ENCODE measurements at places on chromosomes 2 and 18.
A peak's percentile ranks its signal among the peaks of the same experiment; 100 is the strongest.

DNA sequence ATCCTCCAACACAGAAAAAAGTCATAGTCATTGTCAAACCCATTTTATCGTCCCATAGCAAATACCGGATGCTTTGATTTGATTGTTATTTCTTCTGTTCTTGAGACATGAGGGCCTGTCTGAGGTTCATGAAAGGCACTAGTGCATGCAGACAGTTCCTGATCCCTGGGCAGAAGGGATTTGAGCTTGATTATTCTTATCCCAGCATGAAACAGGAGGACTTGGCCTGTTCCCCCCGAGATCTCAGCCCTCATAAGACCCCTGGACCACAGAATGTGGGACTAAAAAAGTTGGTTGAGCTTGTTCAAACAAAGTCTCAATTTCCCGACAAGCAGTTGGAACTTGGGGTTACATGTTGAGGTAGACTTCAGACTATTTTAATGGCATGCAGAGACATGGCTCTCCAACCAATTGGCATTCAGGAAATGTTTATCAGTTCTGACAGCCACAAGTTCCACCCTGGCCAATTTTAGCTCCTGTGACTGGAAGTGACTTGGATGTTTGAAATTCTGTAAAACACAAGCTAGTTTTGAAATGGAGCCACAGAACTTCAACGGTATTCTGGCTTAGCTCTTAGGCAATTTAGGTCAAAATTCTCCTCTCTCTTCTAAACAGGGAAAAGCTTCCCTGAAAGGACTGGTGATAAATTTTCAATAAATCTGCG is 366.9 kb upstream of the SLC14A2 start:
- no peak for DNase-seq
- H3K4me1 ChIP-seq, result peaks cover 10% of the 10 kb centered on the region
- H3K36me3 ChIP-seq, result no peaks in the 10 kb centered on the region
- H3K27me3 ChIP-seq, result no peaks in the 10 kb centered on the region
- peak overlapping the region; percentile 35 for H3K27ac ChIP-seq

- H3K36me3 ChIP-seq, result peaks cover 7% of the 10 kb centered on the region
- DNase-seq, result no peak
- no peaks in the 10 kb centered on the region for H3K27me3 ChIP-seq
- no peak overlapping the region for H3K4me3 ChIP-seq
Measured at GRCh38 chr2:55017880-55018279, 32.4 kb downstream of the RTN4 start.

DNA sequence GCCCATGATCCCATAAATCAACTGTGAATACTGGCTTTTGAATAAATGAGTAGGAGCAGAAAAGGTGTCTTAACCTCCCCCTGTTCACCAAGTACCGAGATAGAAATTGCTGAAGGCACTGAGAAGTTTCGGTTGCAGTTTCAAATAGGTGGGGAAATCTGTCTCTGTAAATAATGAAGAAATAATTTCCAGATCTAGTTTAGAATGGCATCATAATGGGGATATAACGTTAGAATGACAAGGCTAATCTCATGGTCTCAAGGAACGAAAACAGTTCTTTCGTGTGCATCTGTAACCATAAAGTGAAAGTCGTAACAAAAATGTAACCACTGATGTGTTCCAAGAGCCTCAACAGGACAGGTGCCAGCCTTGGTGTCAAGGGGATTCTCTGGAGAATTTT is 49.9 kb upstream of the TMEM18 start:
- no peaks in the 10 kb centered on the region for H3K4me1 ChIP-seq
- H3K27ac ChIP-seq, result no peak overlapping the region
- DNase-seq, result no peak
- peaks cover 9% of the 10 kb centered on the region for H3K27me3 ChIP-seq
- no peak overlapping the region for H3K4me3 ChIP-seq

DNA sequence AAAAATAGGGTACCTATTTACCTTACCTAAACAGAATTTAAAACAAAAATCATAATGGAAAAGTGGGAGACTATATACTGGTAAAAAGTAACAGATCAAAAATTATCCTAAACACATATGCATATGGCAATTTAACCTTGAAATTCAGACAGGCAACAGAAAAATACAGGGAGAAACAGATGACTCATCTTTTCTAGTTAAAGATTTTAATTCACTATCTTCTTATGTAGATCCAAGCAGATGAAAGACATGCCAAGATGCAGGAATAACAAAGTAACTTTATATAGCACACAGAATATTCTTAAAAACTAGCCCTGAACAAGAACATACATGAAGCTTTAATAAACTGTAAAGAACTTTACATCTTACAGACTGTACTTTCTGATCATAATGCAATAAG is 30.9 kb downstream of the PRPF40A start:
- H3K36me3 ChIP-seq, result no peaks in the 10 kb centered on the region
- H3K27ac ChIP-seq, result no peak overlapping the region
- H3K27me3 ChIP-seq, result no peaks in the 10 kb centered on the region
- H3K4me3 ChIP-seq, result no peak overlapping the region
- no peaks in the 10 kb centered on the region for H3K4me1 ChIP-seq

DNA sequence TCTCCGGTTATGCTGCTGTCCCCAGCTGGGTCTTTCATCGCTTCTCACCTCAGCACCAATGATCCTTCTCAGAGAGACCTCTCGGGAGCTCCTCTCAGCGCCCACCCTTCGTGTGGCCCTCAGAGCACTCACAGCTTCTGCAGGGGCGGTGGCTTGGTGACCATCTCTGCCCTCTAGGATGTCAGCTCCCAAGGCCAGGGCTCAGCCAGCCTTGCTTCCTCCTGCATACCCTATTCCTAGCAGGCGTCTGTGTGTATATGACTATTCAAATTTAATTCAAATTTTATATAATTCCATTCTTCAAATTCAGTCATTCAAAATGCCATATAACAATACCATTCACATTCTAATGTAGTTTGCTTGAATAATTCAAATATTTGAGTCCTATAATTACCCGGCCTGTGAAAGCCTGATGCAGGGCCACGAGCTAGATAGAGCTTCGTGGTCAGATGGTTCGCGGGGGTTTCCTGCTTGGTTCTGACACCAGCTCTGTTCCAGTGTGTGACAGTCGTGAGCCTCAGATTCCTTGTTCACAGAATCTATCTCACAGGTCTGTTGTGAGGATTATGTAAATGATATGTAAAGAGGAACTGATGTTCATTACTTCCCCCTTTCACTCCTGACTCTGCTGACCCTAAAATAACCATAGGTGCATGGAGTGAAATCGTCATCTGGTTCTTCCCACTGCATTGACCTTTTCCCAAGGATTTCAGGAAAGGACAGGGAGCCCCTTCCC is 94.0 kb upstream of the CNGA3 start:
- no peaks in the 10 kb centered on the region for H3K27me3 ChIP-seq
- no peaks in the 10 kb centered on the region for H3K4me1 ChIP-seq
- no peak overlapping the region for H3K4me3 ChIP-seq
- H3K27ac ChIP-seq, result no peak overlapping the region
- DNase-seq, result no peak

DNA sequence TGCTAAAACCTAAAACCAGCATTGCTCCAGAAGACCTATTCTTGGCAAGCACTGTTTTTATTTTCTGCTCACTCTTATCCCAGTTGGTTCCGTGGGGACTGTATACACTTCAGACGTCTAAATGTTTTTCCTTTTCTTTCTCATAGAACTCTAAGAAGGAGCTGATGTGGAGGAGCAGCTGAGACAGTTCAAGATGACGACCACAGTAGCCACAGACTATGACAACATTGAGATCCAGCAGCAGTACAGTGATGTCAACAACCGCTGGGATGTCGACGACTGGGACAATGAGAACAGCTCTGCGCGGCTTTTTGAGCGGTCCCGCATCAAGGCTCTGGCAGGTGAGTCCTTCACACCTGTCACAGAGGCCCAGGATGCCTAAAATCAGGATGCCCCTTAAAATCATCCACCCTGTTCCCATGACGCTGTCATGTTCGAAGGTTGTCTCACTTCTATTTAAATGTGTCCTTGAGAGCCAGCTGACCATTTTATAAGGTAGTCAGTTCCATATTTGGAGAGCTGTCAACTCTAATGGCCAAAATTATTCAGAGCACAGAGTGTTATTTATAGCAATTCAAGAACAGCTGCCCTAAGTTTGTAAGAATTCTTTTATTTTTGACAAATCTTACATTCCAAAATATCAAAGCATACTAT is 70.2 kb downstream of the SPTBN1 start:
- no peaks in the 10 kb centered on the region for H3K36me3 ChIP-seq
- H3K27ac ChIP-seq, result peak overlapping the region; percentile 4
- H3K4me1 ChIP-seq, result peaks cover 30% of the 10 kb centered on the region

DNA sequence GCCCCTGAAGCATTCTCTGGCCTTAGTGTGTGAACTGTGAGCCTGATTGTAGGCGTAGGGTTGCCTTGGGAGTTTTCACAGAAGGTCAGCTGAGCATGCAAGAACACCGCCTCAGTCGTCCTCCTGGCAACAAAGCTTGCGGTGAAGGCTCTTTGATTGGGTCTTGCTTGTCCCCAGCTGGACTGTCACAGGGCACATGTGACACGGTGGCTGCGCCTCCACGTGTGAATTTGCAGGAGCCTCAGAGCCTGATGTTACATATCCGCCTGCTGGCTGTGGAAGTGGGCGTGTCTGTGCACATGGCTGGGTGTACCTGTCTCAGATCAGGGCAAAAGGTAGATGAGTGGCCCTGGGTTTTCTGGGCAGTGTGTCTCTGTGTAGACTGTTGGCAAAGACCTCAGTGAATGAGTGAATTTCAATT is 228.7 kb downstream of the HAUS1 start:
- H3K36me3 ChIP-seq, result no peaks in the 10 kb centered on the region
- peak overlapping the region; percentile 76 for H3K4me3 ChIP-seq
- peaks cover 58% of the 10 kb centered on the region for H3K27me3 ChIP-seq
- H3K4me1 ChIP-seq, result peaks cover 5% of the 10 kb centered on the region
- no peak overlapping the region for H3K27ac ChIP-seq

GRCh38 chr2:128520340-128520739 is 201.7 kb upstream of the HS6ST1 start:
- DNase-seq, result no peak
- H3K27ac ChIP-seq, result no peak overlapping the region
- no peaks in the 10 kb centered on the region for H3K27me3 ChIP-seq
- H3K4me3 ChIP-seq, result no peak overlapping the region

Measured in spleen (tissue), 13 donors.